A549 treated with DMSO at 1 μM for 4 hours (cell line): ENCODE measurements at places on chromosomes 4 and X. TPM values are rescaled to one million over a fixed set of nuclear protein-coding genes. Genes with fewer than 3 reads are reported as not detected.

Gene GLOD5
- total RNA-seq: not detected in 5 replicates

Gene ASB11
- total RNA-seq: not detected in 5 replicates

Gene MAP7D2
- total RNA-seq: 5.3 to 7.1 TPM (median 5.7 TPM) in 5 replicates

Gene SAGE1
- 0.04 to 0.07 TPM (median 0.06 TPM) in 3 of 5 replicates, not detected in the others for total RNA-seq

Gene NOCT
- total RNA-seq: 11.1 to 14.7 TPM (median 13.4 TPM) in 5 replicates

Gene GAGE12C
- not detected in 5 replicates for total RNA-seq

Gene SSX3
- total RNA-seq: not detected in 5 replicates

Gene CHRDL1
- total RNA-seq: 0.03 TPM in 1 of 5 replicates, not detected in the others

Gene SLITRK2
- 0.01 TPM in 1 of 5 replicates, not detected in the others for total RNA-seq

Gene SOX3
- not detected in 5 replicates for total RNA-seq

Gene AFF2
- total RNA-seq: not detected in 5 replicates

Gene HTATSF1
- 51.3 to 66.8 TPM (median 60.2 TPM) in 5 replicates for total RNA-seq

Gene CTSO
- total RNA-seq: 0.87 to 1.1 TPM (median 0.88 TPM) in 5 replicates
